ENCODE measurements at places on chromosomes 13 and 19.

DNA sequence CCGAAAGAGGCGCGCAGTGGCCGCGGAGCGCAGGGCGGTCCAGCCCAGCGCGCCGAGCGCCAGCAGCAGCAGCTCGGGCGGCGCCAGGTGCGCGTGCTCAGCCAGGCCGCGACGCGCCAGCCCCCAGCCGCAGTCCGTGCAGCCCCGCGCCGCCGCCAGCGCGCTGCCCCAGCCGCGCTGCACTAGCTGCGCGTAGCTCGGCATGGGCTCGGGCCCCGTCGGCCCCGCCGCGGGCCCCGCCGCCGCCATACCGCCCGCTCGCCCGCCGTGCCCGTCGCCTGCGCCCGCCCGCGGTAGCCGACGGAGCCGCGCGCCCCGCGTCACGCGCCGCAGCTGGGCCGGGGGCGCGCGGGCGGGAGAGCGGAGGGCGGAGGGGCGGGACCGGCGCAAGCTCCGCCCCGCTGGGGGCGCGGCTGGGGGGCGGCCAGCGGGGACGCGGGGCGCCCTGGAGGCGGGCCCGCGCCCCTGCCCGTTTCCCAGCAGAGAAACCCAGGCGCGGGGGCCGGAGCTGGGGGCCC, at the start of gene CERS1:
Gene CERS1, minus strand, starts transcription at position 335 of the 518 bp plus-strand sequence. Its CDS starts 86 bp downstream, at position 249.
- DNase-seq: peak; percentile 68

- peak; percentile 55 for DNase-seq
Measured at GRCh38 chr19:10404888-10405820, 1.8 kb upstream of the CDC37 start.

GRCh38 chr13:27810461-27810860, 18.2 kb downstream of the GSX1 start:
- DNase-seq: no peak

DNA sequence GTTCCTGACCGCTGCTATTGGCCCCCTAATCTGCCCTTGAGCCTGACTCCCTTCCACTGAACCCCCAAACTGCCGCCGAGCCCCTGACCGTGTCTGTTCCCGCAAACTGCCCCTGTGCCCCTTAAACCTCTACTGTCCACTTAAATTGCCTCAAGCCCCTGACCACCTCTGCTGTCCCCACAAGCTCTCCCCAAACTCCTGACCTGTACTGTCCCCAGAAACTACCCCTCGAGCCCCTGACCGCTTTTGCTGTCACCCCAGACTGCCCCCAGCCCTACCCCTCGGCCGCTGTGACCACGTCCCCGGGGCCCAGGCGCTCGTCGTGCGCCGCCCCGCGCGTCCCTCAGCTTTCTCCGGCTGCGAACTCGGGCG, 382 bp downstream of the ZNF77 start:
- DNase-seq: no peak

GRCh38 chr13:27170221-27170515, 1.4 kb downstream of the USP12 start:
- no peak for DNase-seq

DNA sequence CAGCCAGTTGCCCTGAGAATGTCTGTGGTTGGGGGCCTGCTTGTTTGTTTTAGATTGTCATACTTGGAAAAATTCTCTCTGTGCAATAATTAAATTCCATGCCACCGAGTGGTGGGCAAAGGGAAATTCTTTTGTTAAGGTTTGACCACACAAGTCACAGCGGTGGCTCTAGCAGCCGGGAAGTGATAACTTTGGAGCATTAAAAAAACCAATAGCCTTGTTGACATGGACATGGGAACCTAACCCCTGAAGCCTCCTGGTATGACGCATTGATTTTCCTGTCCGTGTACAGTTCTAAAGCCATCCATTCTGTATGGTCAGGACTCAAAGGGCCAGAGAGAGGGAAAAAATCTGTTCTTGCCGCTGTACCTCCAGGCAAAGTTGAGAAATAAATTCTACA, 384.9 kb upstream of the ZNF507 start:
- no peak for DNase-seq

- no peak for DNase-seq
Measured at GRCh38 chr13:80931118-80931517, 590.2 kb upstream of the SPRY2 start.

GRCh38 chr19:19274146-19274545, 1.0 kb upstream of the TM6SF2 start:
- no peak for DNase-seq

DNA sequence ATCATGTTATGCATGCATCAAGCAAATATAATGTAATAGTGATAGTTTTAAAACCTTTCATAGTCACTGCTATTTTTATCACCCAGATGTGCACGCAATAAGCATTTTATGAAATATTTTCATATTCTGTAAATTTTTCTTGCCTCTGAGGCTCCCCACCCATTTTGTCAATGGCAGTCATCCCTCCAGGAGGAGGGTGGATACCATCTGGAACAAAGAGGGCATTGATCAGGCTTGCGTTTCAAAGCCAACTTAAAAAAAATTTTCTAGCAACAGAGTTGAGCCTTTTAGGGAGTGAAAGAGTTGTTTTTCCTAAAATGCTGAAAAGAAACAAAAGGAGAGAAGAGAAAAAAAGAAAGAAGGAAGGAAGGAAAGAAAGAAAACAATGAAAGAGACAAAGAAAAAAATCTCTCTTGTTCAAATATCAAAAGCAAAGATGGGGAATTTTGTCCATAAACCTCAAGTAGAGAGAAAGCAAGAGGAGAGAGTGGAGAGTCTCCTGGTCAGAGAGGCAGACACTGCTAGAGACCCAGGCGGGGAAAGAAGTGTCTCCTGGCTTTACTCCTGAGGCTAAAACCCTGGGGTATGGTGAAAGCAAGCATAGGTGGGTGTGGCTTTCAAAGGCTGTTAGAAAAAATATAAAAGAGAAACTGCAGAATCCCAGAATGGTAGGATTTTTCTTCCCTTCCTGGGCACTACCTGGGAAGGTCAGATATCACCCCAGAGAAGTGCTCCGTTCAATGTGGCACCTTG, 63.6 kb upstream of the KLF12 start:
- DNase-seq: no peak

DNA sequence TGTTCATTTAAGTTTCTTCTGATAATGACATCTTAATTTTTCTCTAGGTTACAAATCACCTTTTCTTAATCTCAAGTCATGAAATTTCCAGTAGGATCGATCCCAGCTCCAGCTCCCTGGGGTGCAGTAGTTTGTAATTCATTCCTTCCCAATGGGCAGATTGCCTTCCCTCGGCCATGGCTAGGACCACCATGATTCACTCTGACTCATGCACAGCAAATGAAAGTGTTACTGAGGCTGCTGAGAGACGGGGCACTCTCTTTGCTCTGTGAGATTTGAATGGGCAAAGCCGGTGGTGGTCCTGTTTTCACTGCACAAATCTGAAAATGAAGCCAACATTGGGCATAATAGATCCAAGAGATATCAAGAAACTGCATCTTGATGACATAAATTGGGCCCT, 202.8 kb upstream of the IRS2 start:
- DNase-seq: no peak

DNA sequence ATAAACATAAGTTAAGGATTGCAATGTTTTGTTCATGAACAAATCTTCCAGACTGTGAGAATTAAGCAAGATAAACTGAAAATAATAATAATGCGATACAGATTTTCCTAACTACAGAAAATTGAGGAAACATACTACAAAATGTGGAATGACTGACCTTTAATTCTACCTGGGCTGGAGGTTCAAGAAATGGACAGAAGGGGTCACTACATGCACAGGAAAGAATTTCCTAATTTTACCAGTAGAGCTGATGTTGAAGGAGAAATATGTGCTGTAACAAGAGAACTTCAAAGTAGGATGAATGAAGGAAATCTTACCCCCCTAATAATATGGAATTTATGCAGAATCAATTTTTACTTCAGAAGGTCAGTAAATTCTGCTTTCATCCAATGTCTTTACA, 62.3 kb downstream of the ZNF627 start:
- peak; percentile 46 for DNase-seq

DNA sequence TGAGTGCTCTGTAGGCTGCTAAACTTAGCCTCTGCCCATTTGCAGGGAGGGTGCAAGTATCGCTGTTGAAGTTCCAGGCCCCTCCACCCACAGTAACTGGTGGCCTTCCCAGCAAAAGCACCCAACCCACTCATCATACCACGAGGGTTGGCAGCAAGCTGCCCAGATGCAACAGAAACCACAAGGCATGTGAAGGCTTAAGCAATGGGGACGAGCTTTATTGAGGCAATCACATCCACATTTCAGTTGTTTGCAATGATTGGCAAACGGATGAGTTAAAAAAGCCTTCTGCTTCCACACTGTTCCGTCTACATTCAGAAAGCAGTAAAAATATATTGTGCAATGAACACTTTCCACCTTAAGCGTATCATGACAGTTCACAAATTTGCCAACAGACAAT, 10.3 kb downstream of the GJB6 start:
- no peak for DNase-seq

GRCh38 chr13:84050536-84050935, 168.3 kb upstream of the SLITRK1 start:
- no peak for DNase-seq

- no peak for DNase-seq
Measured at GRCh38 chr19:33424181-33424580, 50.7 kb downstream of the CEBPG start.
